ENCODE measurements at places on chromosomes 5 and 9. TPM values are rescaled to one million over a fixed set of nuclear protein-coding genes. Genes with fewer than 3 reads are reported as not detected.
A peak's percentile ranks its signal among the peaks of the same experiment; 100 is the strongest.

GRCh38 chr5:158532739-158533138, 567.0 kb downstream of the EBF1 start:
- no peak for DNase-seq

- no peak for DNase-seq
Measured at GRCh38 chr9:134373953-134374300, 47.7 kb downstream of the RXRA start.

- DNase-seq: no peak
Measured at GRCh38 chr5:119409235-119409815, 43.0 kb upstream of the HSD17B4 start.

GRCh38 chr5:104126980-104127379, 564.4 kb upstream of the NUDT12 start:
- no peak for DNase-seq

The HAPLN1 gene
- 1.6 TPM for total RNA-seq

The TICAM2 gene
- 0.10 TPM for total RNA-seq

The CCDC192 gene
- not detected for total RNA-seq

- no peak for DNase-seq
Measured at GRCh38 chr5:35038891-35039290, 8.9 kb downstream of the AGXT2 start.

DNA sequence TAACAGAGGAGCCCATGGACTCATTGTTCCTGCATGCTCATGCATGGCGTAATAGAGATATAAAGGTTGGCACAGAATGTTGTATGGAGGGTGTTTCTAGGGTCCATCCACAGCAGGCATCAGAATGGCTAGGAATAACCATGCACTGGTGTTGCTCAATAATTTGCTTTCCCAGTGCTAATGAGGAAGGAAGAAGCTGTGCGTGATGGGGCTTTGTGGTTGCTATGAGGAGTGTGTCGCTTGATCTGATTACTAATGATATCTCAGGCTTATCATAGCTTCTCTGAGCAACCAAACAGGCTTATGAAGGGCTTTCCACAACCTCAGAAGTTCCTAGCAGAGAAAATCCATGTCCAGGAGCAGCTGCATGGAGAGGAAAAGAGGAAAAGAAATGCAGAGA, 151.3 kb upstream of the TRPC7 start:
- DNase-seq: no peak

DNA sequence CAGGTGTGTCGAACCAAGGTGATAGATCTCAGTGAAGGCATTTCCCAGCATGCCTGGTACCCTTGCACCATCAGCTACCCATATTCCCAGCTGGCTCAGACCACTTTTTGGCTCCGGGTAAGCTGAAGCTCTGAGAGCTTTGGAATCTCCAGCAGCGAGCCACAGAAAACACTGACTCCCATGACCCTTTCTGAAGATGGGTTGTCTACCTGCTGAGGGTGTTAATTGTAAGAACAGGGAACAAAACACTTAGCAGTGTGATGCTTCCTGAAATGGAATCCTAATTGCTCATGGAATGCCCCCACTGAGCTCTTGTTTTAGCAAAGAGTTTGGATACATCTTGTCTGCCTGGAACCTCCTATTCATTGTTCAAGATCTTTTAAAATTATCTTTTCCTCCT, 177.7 kb downstream of the PAPPA start:
- no peak for DNase-seq

- DNase-seq: no peak
Measured at GRCh38 chr5:71974165-71974564, 133.1 kb upstream of the MAP1B start.

The SLC6A19 gene
- total RNA-seq: not detected

The EIF4E1B gene
- total RNA-seq: not detected

GRCh38 chr5:75324791-75325190, 12.2 kb upstream of the HMGCR start:
- DNase-seq: no peak

GRCh38 chr5:103389846-103390245, 131.3 kb downstream of the MACIR start:
- no peak for DNase-seq

DNA sequence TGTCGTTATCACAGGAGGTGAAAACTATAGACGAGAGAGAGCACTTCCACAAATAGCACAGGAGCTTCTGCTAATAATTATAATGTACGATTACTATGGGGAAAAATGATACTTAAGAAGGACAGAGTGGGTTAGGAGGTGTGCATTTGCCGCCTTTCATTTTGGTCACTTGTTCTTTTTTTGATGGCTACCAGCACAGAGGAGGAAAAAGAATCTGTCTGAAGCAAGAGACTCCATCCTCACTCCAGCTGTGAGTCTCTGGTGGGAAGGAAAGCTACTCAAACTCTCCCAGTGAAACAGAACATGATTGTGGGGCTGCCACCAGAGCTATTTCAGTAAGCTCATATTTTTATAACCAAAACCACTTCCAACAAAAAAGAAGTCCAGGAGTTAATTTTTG, 270.4 kb upstream of the TMEM161B start:
- DNase-seq: no peak

GRCh38 chr5:90940227-90940995, 381.8 kb downstream of the ADGRV1 start:
- peak; percentile 15 for DNase-seq

DNA sequence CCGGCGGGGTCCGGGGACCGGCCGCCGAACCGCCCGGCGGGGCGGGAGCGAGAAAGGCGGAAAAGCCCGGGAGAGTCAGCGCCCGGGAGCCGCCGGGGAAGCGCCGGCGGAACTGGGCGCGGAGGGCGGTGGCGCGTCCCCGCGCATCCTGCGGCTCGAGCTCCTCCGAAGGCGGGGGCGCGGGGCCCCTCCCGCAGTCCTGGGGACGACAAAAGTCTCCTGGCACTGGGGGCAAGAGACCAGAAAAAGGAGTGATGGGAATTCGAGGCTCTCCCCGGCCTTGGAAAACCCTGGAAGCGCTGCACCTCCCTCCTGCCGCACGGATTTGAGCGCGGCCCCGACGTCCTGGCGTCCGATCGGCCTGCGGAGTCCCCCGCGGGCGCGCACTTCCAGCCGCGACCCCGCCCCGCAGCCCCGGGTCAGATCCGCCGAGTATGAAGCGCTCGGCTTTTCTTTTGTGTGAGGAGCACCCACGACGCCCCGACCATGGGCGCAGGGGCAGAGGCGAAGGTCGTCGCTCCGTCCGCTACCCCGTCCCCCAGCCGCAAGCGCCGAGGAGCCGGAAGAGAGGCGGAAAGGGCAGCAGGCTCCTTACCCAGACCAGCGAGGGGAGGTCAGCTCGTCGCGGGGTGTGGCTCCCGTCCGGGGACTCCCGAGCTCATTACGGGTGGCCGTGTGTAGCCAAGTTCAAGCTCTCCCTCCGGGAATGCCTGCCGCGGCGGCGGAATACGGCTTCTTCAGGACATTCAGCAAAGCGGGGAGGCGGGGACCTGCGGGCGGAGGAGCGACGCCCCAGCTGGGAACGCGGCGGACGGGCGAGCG, at the start of gene EPB41L4A:
Gene EPB41L4A (minus strand): TSS at position 114 of the 822 bp plus-strand sequence. CDS start 238 bp downstream, outside the sequence.
- peak; percentile 66 for DNase-seq

The TMEM252 gene
- 1.5 TPM for total RNA-seq

The ABCA1 gene
- 0.04 TPM for total RNA-seq

- peak; percentile 71 for DNase-seq
Measured at GRCh38 chr9:128247226-128247803, 28.5 kb downstream of the GOLGA2 start.

DNA sequence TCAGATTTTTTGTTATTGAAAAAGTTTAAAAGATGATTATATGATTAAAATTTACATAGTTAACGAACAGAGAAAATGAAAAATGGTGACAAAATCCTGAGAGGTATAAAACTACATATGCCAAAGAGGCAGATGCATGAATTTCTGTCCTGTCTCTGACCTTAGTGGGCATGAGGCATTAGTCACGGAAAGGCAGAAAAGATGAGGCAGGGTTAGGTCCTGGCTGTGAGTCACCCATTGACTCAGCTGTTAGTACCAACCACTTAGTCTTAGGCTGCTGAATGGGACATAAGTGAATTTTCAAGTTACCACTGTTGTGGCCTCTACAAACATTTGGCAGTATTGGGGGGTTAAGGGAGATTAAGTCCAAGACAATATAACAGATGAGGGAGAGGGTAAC, 33.1 kb downstream of the RASA1 start:
- DNase-seq: peak; percentile 98

DNA sequence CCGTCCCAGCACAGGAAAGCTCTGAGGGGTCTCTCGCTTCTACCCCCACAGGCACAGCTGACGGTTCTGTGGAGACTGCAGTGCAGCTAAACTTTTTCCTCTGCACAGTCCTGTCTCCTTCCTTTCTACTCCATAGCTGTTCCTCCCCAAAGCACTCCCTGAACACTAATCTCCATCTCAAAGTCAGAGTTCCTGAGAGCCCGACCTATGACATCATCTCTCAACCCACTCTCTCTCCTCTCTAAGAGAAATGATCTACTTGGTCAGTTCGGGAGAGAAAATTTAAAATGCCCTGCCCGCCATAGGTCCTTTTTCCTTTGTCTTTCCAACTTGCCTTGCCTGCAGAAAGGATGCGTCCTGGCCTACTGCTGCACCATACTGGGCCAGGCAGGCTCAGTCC, 90.6 kb downstream of the FANCC start:
- DNase-seq: peak; percentile 21

The RETREG1 gene
- 0.16 TPM for total RNA-seq

DNA sequence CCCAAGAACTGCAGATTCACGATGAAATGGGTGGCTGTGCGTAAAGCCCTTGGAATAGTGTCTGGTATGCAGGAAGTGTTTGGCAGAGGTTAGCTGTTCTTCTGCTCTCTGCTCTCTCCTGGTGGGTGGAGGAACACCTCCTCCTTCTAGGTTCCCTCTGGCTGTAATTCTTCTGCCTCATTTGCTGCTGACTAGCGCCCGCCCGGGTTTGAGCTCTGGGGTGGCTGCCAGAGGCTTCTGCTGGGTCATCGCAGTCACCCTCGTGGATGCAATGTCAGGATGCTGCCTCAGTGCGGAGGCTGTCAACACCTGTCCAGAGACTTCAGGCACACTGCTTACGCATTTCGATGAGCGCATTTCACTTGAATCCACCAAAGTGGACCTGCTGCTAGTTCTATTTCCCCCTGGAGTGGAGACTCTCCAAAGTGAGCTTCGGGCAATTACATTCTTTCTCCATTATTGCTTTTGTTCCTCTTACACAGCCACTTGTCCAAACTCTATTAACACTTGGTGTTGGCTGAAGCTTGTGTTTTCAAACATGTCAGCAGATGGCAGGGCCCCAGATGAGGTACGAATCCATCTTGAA, 11.7 kb downstream of the DOCK2 start:
- peak; percentile 57 for DNase-seq

GRCh38 chr5:91651704-91652103, 268.6 kb upstream of the ARRDC3 start:
- no peak for DNase-seq

GRCh38 chr9:23123048-23123632, 676.5 kb downstream of the DMRTA1 start:
- peak; percentile 21 for DNase-seq

DNA sequence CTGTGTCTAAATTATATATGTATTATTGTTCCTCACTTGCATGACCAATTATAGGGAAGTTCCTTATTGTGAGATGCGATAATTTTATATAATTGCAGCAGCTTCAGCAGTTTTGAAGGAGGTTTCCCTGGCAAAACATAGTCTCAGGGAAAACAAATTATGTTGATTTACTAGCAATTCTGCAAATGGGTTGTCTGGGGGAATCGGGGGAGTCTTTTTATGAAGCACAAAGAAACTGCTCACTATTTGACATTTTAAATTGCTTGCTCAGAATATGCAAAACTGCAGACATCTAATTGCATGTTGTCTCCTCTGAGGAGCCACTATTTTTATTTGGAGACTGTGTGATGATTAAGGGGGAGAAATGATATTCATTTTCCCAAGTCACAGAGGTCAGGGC, 361.6 kb downstream of the YTHDC2 start:
- DNase-seq: no peak

DNA sequence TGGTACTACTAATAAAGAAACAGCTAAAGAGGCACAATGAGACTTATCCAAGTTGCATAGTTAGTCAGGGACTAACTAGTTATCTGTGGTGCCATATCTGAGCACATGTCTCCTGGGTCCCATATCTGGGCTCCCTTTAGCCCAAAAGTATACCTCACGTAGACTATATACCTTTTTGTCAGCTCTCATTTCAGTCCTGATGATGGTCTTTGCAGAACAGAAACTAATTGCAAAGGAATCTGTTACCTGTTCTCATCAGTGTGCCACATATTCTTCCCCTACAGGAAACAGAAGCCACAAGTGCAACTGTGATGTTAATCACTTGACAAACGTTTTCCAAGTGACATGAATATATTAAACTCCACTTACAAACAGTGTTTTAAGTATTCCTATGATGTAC, 395.2 kb downstream of the KIAA0825 start:
- DNase-seq: no peak

GRCh38 chr9:113781896-113782295, 94.2 kb upstream of the ZNF618 start:
- DNase-seq: no peak

DNA sequence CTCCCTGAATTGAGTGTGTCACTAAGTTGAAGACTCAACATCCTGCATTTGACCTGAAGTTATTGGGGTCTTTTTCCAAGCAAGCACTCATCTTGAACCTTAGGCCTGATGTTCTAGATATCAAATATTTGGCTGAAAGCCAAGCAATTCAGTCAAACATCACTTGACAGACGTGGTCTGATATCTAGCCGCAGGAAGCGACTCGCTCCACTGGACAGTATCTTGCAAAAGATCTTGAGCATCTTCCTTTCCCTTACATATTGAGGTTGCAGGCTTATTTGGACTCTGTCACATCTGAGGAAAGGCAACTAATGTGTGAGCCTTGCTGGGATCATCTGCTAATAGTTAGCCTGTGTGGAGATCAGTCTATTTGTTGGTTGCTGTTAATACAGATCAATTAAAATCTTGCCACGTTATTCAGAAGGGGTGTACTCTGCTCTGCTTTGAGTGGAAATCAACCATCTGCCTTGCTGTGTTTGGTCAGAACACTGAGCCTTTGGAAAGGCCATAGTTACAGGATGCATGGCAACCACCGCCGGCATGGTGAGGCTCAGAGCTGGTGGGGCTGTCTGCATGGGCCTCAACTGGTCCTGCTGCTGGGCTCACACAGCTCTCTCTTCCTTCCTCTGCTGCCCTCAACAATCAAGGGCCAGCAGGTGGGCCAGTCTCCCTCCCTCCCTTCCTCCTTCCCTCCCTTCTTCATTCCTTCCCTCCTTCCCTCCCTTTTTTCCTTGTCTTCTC, 166.9 kb upstream of the KLF9 start:
- DNase-seq: no peak

The ZBED3 gene
- 3.8 TPM for total RNA-seq

The ANKDD1B gene
- not detected for total RNA-seq

All from SJCRH30 (cell line).